ENCODE measurements at places on chromosomes 2 and 18. TPM values are rescaled to one million over a fixed set of nuclear protein-coding genes. Genes with fewer than 3 reads are reported as not detected.

DNA sequence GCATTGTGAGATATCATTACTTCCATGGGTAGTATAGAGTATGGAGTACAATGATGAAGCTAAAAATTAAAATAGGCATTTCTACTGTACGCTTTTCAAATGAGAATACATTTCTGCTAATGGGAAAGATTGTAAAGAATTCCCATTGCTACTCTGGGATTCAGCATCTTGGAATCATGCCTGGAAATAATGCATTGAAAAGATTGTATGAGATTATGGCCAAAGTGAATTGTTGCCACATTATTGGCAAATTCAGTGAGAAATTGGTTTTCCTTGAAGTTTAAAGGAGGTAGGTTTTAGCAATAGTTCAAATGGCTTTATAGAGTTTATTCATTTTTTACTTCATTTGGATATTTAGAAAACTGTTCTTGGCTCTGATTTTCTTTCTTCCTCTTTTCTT, 157.9 kb downstream of the GULP1 start:
- H3K27ac ChIP-seq, result no peak overlapping the region
- H3K4me3 ChIP-seq, result no peak overlapping the region
- no peaks in the 10 kb centered on the region for H3K4me1 ChIP-seq
- no peaks in the 10 kb centered on the region for H3K36me3 ChIP-seq
- H3K27me3 ChIP-seq, result no peaks in the 10 kb centered on the region
- DNase-seq, result no peak

MC2R gene
- not detected for total RNA-seq

GRCh38 chr18:7414459-7414858, 152.7 kb upstream of the PTPRM start:
- no peaks in the 10 kb centered on the region for H3K36me3 ChIP-seq
- DNase-seq, result no peak
- no peaks in the 10 kb centered on the region for H3K27me3 ChIP-seq

LHCGR gene
- 0.30 TPM for total RNA-seq

- DNase-seq, result no peak
- H3K36me3 ChIP-seq, result no peaks in the 10 kb centered on the region
- H3K27me3 ChIP-seq, result no peaks in the 10 kb centered on the region
- H3K27ac ChIP-seq, result no peak overlapping the region
- H3K4me3 ChIP-seq, result no peak overlapping the region
These were observed 19.4 kb upstream of the SP5 start for GRCh38 chr2:170695521-170696410.

- no peaks in the 10 kb centered on the region for H3K27me3 ChIP-seq
- H3K4me1 ChIP-seq, result no peaks in the 10 kb centered on the region
- H3K27ac ChIP-seq, result no peak overlapping the region
- no peak for DNase-seq
These were observed 14.5 kb downstream of the KCNS3 start for GRCh38 chr2:17892770-17893534.

DNA sequence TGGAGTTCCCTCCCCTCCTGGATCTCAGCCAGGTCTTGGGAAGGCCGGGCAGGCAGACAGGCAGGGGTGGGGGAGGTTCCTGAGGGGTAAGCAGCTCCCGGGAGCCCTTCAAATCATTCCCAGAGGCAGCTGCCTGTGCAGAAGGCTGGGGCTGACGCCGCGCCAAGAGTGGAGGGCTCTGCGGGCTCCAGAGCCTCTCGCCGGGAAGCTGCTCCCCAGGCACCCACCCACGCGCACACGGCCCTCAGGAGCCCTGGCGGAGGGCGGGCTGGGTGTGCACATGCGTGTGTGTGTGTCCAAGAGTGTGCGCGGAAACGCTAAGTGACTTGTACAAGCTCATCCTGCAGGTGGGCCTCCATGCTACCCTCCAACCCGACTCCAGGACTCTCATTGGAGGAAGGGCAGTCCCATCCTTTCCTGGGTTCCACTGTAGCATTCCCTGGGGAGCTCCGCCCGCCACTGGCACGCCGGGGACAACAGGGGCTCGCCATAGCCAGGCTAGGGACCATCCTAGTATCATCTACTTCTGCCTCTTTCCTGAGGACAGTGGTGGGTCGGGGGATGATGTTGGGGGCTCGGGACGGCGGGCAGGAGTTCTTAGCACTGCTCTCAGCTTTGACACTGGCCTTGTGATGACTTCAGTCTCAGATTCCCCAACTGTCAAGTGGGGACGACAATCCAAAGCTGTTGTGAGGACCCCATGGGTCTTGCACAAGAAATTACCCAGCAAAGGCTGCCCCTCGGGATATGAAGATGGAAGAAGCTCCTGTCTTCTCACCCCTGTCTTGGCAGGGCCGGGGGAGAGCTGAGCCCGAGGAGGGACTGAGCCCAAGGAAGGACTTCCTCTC, 50.3 kb downstream of the INHBB start:
- no peak overlapping the region for H3K27ac ChIP-seq
- DNase-seq, result no peak
- peaks cover 13% of the 10 kb centered on the region for H3K27me3 ChIP-seq
- no peaks in the 10 kb centered on the region for H3K4me1 ChIP-seq

- H3K27me3 ChIP-seq, result no peaks in the 10 kb centered on the region
- H3K27ac ChIP-seq, result no peak overlapping the region
- H3K36me3 ChIP-seq, result no peaks in the 10 kb centered on the region
- no peak overlapping the region for H3K4me3 ChIP-seq
- H3K4me1 ChIP-seq, result peaks cover 17% of the 10 kb centered on the region
These were observed 273.3 kb downstream of the TCF4 start for GRCh38 chr18:55314615-55315237.

- no peaks in the 10 kb centered on the region for H3K36me3 ChIP-seq
- no peak for DNase-seq
- no peak overlapping the region for H3K27ac ChIP-seq
- H3K4me1 ChIP-seq, result peaks cover 28% of the 10 kb centered on the region
These were observed 1.2 kb downstream of the ME2 start for GRCh38 chr18:50880119-50880465.

CAPN13 gene
- 23.0 TPM for total RNA-seq

- H3K27ac ChIP-seq, result no peak overlapping the region
- no peaks in the 10 kb centered on the region for H3K36me3 ChIP-seq
- no peak for DNase-seq
- H3K4me1 ChIP-seq, result peaks cover 10% of the 10 kb centered on the region
- H3K4me3 ChIP-seq, result no peak overlapping the region
These were observed 19.8 kb upstream of the GPR55 start for GRCh38 chr2:230944757-230945372.

DNA sequence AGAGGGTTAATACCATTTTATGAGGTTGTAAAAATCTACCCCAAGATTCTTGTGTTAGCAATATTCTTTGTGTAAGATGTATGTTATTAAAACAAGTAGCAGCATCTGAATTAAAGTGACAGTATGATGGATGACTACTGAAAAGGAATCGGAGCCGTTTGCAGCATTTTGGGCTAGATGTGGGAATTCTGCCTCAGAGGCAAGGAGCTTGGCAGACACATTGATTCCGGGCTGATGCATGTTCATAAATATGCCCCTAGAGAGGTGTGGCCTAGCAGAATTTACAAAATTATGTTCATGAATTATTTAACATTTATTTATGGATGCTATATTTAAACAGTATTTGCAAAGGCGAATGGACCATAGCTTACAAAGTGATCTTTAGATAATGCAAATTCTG, 389.0 kb upstream of the ETAA1 start:
- no peaks in the 10 kb centered on the region for H3K27me3 ChIP-seq
- DNase-seq, result no peak
- no peaks in the 10 kb centered on the region for H3K36me3 ChIP-seq
- H3K4me1 ChIP-seq, result no peaks in the 10 kb centered on the region

DNA sequence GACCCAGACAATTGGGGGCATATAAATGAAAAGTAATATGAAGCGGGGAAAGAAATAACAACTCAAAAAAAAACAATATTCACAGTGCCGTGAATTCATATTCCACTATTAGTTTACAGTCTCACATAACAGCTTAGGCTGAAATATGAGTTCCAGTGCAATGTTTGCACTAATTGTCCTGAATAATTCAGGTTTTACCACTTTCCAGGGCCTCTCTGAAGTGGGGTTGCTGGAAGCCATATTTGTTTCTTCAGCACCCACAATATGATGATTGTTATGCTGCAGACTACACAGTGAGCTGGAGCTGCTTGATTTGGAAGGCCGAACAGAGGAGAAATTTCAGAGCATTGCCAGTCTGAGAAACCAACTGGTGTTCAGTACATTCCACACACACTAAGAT, 894.5 kb upstream of the ACVR2A start:
- DNase-seq, result no peak
- H3K27ac ChIP-seq, result no peak overlapping the region
- no peak overlapping the region for H3K4me3 ChIP-seq
- H3K4me1 ChIP-seq, result peaks cover 11% of the 10 kb centered on the region
- no peaks in the 10 kb centered on the region for H3K36me3 ChIP-seq

EIF4E2 gene
- 68.1 TPM for total RNA-seq

GRCh38 chr2:146370826-146371225, 1474.0 kb upstream of the ACVR2A start:
- no peaks in the 10 kb centered on the region for H3K4me1 ChIP-seq
- H3K36me3 ChIP-seq, result no peaks in the 10 kb centered on the region
- H3K27ac ChIP-seq, result no peak overlapping the region
- no peaks in the 10 kb centered on the region for H3K27me3 ChIP-seq
- DNase-seq, result no peak

DNA sequence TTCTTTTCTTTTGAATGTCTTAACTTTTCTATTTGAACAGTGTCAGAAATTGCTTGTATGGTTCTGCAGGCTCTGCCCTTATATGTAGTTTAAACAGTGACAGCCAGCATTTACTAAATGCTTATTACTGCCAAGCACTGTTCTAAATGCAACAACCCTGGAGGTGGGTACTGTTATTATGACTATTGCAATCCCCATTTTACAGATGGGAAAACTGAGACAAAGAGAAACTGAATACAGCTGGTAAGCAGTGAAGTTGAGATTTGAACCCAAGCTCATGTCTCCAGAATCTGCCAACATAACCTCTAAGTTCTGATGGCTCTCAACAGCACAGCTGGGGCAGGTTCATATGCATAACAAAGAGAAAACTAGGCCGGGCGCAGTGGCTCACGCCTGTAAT, 105.7 kb upstream of the GATA6 start:
- H3K27ac ChIP-seq, result no peak overlapping the region
- H3K4me3 ChIP-seq, result no peak overlapping the region
- H3K36me3 ChIP-seq, result no peaks in the 10 kb centered on the region
- H3K27me3 ChIP-seq, result no peaks in the 10 kb centered on the region

DNA sequence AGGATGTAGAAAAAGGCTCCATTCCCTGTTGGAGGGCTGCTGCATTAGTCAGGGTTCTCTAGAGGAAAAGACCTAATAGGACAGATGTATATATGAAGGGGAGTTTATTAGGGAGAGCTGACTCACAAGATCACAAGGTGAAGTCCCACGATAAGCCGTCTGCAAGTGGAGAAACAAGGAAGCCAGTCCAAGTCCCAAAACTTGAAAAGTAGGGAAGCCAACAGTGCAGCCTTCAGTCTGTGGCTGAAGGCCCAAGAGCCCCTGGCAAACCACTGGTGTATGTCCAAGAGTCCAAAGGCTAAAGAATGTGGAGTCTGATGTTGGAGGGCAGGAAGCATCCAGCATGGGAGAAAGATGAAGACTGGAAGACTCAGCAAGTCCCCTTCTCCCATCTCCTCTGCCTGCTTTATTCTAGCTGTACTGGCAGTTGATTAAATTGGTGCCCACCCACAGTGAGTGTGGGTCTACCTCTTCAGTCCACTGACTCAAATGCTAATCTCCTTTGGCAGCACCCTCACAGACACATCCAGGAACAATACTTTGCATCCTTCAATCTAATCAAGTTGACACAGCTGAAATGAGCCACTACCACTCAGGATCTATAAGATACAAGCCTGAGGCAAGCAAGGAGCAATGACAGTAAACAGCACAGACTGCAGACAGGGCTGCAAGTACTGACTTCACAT, 30.0 kb upstream of the ATG16L1 start:
- no peak overlapping the region for H3K27ac ChIP-seq
- DNase-seq, result no peak
- H3K4me3 ChIP-seq, result no peak overlapping the region
- H3K4me1 ChIP-seq, result no peaks in the 10 kb centered on the region
- H3K36me3 ChIP-seq, result no peaks in the 10 kb centered on the region

SLC9A2 gene
- 0.35 TPM for total RNA-seq

DNA sequence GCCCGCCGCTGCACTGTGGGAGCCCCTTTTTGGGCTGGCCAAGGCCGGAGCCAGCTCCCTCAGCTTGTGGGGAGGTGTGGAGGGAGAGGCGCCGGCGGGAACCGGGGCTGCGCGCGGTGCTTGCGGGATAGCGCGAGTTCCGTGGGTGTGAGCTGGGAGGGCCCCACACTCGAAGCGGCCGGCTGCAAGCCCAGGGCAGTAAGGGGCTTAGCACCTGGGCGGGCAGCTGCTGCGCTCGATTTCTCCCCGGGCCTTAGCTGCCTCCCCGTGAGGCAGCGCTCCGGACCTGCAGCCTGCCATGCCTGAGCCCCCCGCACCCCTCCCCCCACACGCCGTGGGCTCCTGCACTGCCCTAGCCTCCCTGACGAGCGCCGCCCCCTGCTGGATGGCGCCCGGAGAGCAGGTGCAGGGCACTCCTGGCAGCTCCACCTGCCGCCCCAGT, 124.4 kb downstream of the CCDC178 start:
- no peaks in the 10 kb centered on the region for H3K4me1 ChIP-seq
- DNase-seq, result no peak
- H3K27me3 ChIP-seq, result no peaks in the 10 kb centered on the region
- H3K27ac ChIP-seq, result no peak overlapping the region
- H3K4me3 ChIP-seq, result no peak overlapping the region

VAMP5 gene
- total RNA-seq, result 87.0 TPM

DNA sequence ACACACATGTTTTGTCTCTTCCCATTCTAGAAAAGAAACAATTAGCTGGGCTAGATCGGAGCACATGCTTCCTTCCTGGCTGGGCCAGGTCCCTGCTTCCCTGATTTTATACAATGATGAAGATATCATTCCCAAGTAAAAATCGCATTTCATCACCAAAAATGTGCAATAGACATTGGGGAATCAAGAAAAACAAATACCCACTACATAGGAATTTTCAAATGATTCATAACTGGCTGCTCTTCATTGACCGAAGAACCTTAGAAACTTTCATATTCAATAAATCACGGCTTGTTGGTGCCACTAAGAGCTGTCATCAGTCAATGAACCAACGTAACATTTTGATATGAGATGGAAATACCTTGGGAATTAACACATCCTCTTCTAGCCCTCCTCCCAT, 373.6 kb upstream of the TRIB2 start:
- H3K27me3 ChIP-seq, result no peaks in the 10 kb centered on the region
- H3K4me3 ChIP-seq, result no peak overlapping the region
- H3K27ac ChIP-seq, result no peak overlapping the region
- H3K4me1 ChIP-seq, result no peaks in the 10 kb centered on the region
- no peaks in the 10 kb centered on the region for H3K36me3 ChIP-seq

RNMT gene
- total RNA-seq, result 32.1 TPM

DNA sequence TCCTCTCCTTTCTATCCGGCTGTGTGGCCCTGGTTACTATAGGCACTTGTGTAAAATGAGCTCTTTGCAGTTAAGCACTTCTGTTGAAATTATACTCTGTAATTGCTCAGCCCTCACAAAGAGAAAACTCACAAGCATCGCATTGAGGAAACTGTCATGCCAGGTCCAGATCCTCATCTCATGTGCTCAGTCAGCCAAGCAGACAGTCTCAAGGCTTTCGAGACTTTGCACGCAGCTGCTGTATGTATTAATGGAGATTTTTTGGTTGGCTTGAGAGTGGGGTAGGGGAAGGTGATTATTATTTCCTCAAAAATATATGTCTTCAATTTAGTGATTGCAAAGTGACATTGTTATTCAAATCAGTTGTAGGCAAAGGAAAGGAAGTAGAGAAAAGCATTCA, 33.0 kb upstream of the PHLPP1 start:
- H3K36me3 ChIP-seq, result no peaks in the 10 kb centered on the region
- H3K27me3 ChIP-seq, result no peaks in the 10 kb centered on the region
- H3K4me3 ChIP-seq, result no peak overlapping the region
- no peaks in the 10 kb centered on the region for H3K4me1 ChIP-seq
- no peak for DNase-seq
- no peak overlapping the region for H3K27ac ChIP-seq

All from lower lobe of right lung (tissue), 2 donors.